Activated CD4-positive, alpha-beta T cell treated with anti-CD3 and anti-CD28 coated beads, Interleukin-2, amount 50 U/mL, for 16 hours (primary cell): ENCODE measurements at places on chromosomes 2 and 18.

- DNase-seq, result peak; percentile 54
Observed at GRCh38 chr18:49177812-49178211, 227.0 kb upstream of the SMAD7 start.

GRCh38 chr2:140596447-140596846 is 1534.4 kb downstream of the LRP1B start:
- DNase-seq, result no peak

- DNase-seq, result peak; percentile 1
Observed at GRCh38 chr18:6249170-6249569, 165.5 kb downstream of the L3MBTL4 start.

- no peak for DNase-seq
Observed at GRCh38 chr2:85230679-85231467, 96.9 kb downstream of the TGOLN2 start.

DNA sequence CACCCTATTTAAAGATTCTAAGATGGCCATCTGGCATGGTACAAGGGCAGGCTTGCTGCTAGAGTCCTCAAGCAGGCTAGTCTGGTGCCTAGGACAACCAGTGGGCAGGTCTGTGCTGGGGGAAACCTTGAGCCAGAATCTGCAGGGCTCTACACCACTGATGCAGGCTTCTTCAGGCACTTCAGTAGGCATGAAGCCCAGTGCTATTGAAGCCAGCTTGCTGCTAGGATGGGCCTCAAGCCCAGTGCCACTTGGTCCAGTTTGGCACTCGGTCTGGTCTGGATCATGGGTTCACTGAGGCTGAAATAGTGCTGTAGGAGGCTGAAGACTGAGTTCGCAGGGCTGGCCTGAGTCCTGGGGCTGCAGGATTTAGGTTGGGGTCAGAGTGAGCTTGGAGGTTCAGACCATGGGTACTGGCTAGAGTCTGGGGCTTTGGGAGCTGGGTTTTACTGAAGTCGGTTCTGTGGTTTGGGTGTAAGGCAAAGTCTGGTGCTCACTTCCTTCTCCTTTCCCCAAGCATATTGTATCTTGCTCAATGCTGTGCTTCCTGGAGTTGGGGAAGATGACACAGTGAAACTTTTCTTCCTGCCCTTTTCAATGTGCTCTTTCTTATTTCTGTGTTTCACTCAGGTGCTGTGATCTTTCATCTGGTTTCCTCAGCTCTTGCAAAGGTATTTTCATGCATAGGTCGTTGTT is 41.2 kb downstream of the SP100 start:
- peak; percentile 12 for DNase-seq

- DNase-seq, result no peak
Observed at GRCh38 chr2:176784633-176785200, 427.9 kb upstream of the HNRNPA3 start.

DNA sequence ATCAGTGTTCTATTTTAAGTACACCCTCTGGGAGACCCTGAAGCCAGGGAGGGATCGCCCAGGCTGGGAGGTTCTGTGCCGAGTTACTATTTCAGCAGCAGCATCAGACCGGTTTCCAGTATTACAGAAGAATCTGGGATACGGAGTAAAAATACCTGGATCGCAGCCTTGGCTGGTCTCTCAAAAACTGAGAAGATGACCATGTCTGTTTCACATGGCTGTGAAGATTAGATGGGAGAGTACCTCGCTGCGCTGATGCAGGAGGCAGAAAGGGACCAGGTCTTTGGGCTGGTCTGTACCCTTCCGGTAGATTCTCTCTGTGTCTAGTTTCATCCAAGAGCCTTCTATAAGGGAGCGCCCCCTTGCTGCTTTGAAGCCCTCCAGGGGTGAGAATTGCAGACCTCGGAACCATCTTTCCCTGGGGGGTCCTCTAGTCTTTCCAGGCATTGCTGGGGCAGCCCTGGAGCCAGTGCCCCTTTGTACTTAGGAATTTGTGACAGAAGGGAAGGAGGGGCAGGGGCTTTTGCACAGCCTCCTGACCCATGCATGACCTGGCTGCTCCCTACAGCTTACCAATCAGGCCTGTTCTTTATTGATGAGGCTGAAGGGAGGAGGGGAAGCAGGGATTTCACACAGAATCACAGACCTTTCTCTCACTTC is 56.3 kb upstream of the MAPRE3 start:
- DNase-seq, result no peak

DNA sequence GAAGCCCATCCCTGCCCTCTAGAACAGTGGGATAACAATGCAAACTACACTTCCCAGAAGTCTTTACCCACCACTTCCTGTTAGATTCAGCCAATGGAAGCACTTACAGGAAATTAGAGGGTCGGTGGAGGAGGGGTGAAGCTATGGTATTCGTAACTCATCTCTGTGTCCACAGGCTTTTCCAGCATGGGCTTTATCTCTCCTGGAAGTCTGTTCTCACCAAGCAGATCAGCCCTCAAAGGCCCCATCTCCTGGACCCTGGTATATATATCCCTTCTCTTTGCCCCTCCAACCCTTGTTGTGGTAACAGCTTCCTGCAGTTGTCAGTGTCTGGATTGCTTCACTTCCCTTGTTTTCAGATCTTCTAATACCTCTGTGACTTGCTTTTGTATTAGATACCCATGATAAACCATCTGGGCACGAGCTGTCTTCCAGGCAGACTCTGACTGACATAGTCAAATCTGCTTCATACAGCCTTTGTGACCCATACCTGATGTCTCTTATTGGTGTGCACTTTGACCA is 475.0 kb upstream of the POU3F3 start:
- no peak for DNase-seq

DNA sequence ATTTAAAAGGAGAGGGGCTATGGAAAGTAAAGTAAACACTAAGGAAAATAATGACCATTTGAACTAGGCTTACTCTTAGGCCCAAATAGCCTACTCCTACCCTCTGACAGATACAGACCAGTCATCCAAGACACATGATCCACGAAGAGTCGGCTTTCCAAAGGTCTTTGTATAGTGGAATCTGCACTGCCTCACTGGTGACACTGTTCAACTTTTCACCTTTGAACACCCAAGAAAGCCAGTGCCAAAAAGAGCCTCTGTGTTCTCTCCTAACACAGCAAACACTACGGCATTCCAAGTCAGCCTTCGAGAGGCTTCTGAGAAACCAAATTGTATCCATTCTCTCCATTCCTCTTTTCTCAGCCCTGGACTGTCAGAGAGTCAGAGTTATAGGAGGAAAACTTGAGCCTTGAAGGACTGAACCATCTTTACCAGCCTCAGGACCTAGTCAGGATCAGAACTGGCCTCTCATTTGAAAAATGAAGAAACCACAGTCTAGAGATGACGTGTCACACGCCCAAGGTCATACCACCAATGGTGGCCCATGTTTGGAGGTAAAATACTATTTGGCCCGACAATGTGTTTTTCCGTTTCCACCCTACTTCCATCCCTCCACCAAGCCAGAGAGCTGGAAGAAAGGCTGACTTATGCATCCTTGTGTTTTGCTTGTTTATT is 267.4 kb upstream of the ACVR2A start:
- DNase-seq, result no peak

DNA sequence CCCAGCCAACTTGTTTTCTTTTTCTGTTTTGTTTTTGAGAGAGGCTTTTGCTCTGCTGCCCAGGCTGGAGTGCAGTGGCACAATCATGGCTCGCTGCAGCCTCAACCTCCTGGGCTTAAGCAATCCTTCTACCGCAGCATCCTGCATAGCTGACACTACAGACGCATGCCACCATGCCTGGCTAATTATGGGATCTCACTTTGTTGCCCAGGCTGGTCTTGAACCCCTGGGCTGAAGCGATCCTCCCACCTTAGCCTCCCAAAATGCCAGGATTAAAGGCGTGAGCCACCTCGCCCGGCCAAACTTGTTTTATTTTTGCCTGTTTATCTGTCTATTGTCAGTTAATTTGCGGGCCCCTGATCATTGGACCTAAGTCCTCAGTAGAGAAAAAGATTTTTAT is 61.6 kb upstream of the MSH6 start:
- DNase-seq, result no peak

- no peak for DNase-seq
Observed at GRCh38 chr2:134143568-134143967, 110.3 kb upstream of the MGAT5 start.

GRCh38 chr2:46365913-46366667 is 68.9 kb downstream of the EPAS1 start:
- no peak for DNase-seq

DNA sequence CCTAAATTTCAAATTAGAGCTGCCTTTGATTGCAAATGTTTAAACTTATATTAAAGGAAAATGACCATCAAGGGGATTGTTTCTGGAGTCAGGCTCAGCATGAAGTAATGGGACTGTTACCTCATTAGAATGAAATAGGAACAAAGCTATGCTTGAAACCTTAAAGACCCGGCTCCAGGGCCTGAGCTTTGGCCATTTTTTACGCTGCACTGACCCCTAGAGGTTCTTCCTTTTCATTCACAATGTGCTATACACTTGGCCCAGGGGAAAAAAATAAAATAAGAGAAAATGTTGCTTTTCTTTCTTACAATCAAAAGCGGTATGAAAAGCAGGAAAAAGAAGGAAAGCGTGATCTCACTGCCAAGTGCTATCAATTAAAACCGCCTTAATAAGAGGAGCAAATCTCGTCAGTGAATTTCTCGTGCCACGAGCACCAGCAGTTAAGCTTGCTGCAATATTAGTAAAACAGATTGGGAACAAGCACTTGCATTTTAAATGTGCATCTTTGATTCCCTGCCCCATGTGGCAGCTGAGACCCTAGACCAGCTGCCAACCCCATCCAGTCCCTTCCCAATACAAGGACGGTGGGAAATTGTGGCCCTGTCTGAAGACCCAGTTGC is 96.6 kb downstream of the MBD2 start:
- DNase-seq, result peak; percentile 56

DNA sequence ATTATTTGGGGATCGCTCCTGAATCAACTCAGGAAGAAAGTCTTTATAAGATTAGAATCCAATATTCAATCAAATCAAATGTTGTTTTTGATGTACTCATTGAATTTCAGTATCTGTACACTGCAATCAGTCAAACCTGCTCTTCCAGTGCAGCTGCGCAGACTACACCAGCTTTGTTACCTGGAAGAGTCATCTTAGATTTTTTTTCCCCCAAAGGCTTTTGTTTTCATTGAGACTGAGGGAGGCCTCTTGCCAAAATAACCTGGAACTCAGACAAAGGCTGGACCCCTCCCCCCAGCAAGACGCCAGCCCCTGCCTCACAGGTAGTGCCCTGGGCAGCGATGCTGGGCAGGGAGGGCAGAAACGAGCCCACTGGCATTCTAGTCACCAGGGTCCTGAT is 74.8 kb downstream of the ARHGEF4 start:
- DNase-seq, result no peak

DNA sequence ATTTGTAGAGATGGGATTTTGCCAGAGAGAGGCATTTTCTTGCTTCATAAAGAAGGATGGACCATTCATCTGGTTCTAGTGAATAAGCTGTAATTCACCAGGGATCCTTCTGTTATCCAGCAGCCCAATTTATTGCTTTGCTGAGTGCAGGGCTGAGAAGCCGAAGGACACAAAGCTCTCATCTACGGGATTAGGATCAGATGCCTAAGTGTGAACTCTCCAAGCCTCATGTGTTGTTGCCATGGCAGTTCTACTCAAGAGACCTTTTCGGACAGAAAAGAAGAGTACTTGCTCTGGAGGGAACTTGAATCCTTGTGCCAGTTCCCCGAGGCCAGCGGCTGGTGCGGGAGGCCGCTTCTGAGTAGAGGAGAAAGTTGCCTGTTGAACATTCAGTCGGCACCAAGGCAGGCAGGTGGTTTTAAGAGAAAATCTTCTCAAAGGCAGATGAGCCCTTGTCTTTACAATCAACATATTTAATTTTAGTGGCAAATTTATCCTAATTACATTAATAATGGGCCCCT is 38.4 kb upstream of the MBP start:
- no peak for DNase-seq

- peak; percentile 35 for DNase-seq
Observed at GRCh38 chr2:229586746-229587705, 127.3 kb downstream of the DNER start.

DNA sequence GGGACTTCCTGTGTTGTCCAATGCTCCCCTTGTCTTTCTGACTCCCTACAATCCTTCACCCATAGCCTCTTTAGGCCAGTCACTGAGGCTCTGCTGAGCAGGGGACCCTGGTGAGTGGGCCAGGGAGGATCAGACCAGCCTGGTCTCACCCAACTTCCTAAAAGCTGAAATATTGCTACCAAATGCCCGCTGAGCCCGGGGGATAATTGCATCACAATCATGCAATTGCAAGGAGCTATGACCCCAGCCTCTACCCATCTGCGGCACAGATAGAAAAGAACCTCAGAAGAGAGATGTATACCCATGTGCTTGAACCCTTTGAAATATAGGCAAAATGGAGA is 3.7 kb upstream of the SP100 start:
- no peak for DNase-seq

DNA sequence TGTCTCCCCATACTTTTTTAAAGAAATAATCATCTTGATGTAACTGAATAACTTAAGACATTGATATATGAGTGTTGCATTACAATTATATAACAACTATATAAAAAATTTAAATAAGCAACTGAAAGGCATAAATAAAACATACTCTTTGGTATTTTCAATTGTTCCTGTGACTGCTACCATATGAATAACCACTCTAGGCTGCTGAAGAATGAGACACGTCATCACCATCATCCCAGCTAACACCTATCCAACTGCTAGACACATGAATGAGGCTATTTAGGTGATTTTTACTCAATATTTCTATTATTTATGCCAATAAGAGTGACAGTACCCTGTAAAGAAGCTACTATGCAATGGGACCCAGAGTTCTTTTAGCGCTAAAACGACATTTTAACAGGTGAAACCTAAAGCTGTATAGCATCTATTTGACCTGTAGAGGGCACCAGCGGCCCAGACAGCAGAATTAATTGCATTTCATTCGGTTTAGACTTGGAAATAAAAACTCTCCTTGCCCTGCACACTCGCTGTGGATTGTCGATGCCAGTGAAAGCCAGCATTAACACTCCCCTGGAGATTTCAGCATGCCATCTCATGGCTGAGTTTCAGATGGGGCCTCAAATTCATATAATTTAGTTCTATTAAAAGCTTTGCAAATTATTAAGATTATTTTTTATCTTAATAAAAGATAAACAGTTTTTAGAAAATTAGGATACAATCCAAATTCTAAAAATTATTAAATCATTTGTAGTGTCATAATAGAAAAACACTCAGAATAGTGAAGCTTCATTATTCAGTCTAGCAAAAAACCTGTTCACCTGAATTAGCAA is 89.4 kb upstream of the MAP2 start:
- DNase-seq, result peak; percentile 50

- DNase-seq, result no peak
Observed at GRCh38 chr2:205138735-205139134, 543.6 kb upstream of the NRP2 start.

- no peak for DNase-seq
Observed at GRCh38 chr2:111169268-111169667, 48.6 kb downstream of the BCL2L11 start.

GRCh38 chr2:60546756-60547420 is 6.6 kb downstream of the BCL11A start:
- no peak for DNase-seq

DNA sequence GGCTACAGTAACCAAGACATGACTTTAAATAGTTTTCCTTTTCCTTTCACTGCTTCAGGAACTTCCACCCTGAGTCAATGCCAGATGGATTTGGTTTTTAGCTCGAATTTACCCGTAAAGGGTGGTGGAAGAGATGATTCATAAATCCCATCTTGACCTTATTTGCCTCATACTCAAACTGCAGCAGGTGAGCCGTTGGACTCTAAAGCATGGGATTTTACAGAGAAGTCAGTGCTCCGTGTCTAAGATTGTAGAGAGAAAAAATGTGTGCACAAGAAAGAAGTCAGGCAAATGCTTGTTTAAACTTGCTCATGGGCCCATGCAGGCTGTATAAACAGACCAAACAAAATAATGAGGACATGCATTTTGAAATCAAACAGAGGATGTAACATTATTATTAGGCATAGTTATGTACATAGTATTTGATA is 369.7 kb upstream of the TRIB2 start:
- DNase-seq, result no peak

- DNase-seq, result no peak
Observed at GRCh38 chr2:202069170-202070067, 3.6 kb upstream of the KIAA2012 start.
